AG04449 (cell line): ENCODE measurements at places on chromosomes 5 and 9.

GRCh38 chr9:128043467-128043868 is 23.7 kb downstream of the NAIF1 start:
- DNase-seq: no peak

- DNase-seq: no peak
Measured at GRCh38 chr9:33466565-33467495, 6.9 kb downstream of the NOL6 start.

DNA sequence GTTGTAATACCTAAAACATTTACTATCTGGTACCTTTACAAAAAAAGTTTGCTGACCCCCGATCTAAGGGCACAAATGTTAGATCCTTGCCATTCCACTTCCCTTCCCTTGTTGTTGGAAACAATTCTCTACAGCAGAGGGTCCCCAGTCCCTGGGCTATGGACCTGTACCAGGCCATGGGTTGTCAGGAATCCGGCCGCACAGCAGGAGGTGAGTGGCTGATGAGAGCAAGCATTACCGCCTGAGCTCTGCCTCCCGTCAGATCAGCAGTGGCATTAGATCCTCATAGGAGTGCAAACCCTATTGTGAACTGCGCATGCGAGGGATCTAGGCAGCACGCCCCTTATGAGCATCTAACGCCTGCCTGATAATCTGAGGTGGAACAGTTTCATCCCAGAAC is 248.5 kb downstream of the AP3B1 start:
- no peak for DNase-seq

- no peak for DNase-seq
Measured at GRCh38 chr5:142727735-142728047, 41.8 kb upstream of the FGF1 start.

GRCh38 chr5:96338624-96339415 is 94.2 kb downstream of the PCSK1 start:
- DNase-seq: no peak

DNA sequence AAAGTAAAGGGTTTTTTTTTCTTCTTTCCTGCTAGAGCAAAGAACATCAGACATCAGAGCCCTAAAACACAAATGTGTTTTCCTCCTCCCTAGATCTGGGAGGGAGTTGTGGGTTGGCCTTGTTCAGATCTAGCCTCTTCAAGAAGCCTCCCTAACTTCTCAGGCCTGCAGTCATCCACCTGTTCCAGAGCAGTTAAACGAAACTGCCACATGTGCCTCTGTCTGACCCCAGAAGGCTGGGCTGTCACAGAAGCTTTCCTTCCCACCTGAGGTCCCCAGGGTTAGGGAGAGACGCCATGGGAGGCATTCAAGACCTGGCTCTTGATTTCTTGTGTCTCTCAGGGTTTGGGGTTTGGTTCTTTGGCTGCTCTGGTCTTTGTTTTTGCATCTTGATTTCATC is 87.0 kb downstream of the DAB2IP start:
- no peak for DNase-seq

- DNase-seq: peak; percentile 81
Measured at GRCh38 chr5:38806775-38807258, 39.0 kb upstream of the OSMR start.

DNA sequence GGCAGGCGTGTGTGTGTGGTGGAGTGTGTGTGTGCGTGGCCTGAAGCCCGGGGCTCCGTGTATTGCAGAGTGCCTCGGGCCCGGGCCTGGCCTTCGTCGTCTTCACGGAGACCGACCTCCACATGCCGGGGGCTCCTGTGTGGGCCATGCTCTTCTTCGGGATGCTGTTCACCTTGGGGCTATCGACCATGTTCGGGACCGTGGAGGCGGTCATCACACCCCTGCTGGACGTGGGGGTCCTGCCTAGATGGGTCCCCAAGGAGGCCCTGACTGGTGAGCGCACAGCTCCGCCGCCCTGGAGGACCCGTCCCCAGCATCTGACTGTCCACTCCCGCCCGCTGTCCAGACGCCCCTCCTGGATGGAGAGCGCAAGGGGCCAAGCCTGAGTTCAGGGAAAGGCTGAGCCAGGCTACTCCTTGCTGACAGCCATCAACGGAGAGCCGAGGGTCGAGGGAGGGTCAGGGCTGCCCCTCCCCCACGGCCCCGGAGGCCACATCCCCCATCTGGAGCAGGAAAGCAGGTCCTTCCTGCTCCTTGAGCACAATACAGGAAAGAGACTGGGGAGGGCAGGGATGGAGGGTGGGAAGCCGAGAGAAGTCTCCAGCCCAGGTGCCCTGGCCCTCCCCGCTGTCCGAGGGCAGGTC is 18.4 kb downstream of the SLC6A18 start:
- no peak for DNase-seq

- no peak for DNase-seq
Measured at GRCh38 chr5:141807329-141807728, 70.9 kb downstream of the PCDH1 start.

- DNase-seq: no peak
Measured at GRCh38 chr9:137488327-137488653, 29.2 kb upstream of the NSMF start.

DNA sequence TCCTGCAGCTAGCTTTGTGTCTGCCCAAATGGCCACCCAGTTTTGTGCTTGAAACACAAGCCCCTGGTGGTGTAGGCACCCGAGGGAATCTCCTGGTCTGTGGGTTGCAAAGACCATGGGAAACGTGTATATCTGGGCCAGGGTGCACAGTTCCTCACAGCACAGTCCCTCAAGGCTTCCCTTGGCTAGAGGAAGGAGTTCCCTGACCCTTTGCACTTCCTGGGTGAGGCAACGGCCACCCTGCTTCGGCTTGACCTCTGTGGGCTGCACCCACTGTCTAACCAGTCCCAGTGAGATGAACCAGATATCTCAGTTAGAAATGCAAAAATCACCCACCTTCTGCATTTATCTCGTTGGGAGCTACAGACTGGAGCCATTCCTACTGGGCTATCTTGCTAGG is 865.0 kb upstream of the ACO1 start:
- DNase-seq: no peak

- DNase-seq: no peak
Measured at GRCh38 chr5:178839319-178839704, 20.4 kb upstream of the ZNF354B start.

- no peak for DNase-seq
Measured at GRCh38 chr5:56060276-56061110, 65.7 kb upstream of the IL6ST start.

GRCh38 chr5:124825983-124826337 is 79.5 kb upstream of the ZNF608 start:
- DNase-seq: no peak

DNA sequence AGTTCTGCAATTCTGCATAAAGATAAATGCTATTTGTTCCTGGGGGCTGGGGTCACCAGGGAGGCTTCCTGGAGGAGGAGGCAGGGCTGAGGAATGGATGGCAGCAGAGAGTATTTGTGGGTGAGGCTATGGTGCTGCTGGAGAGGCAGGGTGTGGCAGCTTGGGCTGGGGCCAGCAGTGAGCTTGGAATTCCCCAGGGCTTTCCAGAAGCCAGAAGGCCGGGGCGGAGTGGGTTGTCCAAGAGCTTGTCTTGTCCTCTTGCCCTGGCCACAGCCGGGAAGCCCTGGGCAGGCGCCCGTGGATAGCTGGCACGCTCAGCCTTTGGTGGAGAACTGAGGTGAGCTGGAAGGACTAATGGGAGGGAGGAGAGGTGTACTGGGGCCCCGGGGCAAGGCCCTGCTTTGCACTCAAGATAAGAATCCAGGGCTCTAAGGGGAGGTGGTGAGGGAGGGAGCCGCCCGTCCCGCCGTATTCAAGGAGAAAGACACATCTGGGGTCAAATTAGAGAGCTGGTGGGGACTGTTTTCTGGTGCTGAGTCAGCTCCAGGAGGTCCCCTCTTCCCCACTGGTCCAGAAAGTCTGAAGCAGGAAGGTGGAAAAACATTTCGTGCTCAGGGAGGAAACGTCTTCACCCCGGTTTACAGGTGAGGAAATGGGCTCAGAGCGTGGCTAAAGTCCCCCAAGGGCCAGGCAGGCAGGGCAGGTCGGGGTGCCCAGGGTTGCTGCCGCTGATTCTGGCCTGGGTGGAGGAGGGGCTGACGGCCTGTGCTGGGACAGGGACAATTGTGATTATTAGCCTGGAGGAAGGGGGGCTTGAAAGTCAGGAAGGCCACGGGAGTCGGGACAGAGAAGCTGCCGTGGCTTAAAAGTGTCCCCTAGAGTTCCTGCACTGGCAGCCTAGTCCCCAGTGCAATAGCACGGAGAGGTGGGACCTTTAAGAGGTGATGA is 26.9 kb upstream of the CNOT6 start:
- DNase-seq: no peak

DNA sequence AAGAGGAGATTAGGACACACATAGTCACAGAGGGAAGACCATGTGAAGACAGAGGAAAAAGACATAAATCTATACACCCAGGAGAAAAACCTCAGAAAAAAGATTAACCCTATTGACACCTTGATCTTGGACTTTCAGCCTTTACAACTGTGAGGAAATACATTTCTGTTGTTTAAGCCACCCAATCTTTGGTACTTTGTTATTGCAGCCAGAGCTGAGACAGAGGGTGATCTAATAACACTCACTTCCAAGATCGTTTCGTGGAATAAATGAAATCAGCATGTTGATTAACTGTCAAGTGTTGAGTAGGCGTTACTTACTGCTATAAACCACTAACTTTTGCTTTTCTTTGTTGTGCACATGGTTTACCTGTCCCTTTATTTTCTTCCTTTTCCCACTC is 361.2 kb upstream of the RIOK2 start:
- no peak for DNase-seq

DNA sequence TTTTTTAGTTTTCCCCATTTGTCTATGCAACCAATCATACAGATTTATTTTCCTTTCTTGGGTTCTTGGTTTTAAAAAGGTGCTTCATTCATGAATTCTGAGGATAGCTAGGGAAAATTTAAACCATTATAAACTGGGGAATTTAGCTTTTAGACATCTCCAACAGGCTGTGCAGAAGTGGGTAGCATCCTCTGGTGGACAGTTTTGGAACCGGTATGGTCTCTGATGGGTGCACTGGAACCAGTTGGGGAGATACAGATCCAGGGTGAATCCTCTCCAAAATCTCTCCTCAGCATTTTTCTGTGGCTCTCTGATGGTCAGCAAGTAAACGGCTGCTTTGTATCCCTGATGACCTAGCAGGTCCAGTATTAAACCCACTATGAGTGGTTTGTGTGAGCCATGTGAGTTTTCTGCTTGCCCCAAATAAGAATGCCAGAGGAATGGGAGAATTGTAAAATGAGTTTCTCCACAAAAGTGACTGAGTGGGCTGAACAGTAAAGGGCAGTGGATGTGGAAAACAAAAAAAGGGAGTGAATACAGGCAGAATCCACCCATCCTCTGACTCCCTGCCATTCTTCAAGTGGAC is 9.1 kb upstream of the DNAJC25 start:
- no peak for DNase-seq

DNA sequence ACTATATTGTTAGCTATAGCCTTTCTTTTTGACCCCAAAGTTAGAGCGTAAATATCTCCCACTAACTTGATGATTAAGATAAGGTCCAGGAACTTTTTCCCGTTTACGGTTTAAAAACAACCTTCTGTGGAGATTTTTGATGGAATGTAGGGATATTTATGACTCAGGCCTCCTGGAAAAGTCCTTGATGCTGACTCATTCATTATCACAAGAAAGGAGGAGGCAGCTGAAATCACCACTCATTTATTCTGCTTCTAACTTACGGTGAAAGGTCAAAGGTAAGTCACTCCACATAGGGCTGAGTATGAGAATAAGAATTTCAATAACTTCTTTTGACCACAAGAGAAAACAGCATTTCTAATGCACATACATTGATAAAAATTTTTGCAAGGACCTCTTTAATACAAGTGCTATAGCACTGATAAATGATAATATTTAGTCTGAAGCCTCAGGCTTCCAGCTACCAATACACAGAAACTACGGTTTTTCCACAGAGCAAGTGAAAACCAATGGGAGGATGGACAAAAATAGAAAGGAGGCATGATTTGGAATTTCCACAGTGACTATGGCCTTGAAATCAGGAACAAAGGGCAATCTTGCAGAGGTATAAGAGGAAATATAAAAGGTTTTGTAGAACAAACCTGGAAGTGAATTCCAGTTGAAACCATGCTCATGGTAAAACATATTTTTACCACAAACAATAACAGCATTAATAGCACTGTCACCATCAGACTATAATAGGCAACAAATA is 146.5 kb downstream of the PPP2R2B start:
- DNase-seq: peak; percentile 53

DNA sequence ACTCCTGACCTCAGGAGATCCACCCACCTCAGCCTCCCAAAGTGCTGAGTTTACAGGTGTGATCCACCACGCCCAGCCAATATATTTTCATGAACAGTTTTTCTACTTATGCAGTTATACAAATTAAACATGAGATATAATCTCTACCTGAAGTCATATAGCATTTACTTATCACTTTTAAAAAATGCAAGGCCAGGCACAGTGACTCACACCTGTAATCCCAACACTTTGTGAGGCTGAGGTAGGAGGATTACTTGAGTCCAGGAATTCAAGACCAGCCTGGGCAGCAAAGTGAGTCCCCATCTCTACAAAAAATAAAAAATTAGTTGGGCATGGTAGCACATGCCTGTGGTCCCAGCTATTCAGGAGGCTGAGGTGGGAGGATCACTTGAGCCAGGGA is 164.7 kb upstream of the LHFPL2 start:
- no peak for DNase-seq

DNA sequence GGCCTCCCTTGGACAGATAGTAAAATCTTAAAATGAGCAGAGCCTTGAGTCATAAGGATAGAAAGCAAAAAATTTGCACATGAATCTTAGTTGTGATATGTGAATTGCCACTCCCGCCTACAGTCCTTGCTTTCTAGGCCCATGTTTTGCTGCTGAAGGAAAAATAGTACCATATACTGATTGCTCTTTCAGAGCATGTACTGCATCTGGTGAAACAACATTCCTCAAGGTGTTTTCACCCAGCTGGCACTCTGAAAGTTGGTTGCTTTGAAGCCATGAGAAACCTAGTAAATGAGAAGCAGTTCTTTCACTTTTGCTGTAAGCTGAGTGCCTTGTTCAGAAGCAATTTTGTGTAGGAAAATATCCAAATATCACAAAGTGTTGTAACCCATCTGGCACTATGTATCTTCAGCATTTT is 10.3 kb downstream of the CDC37L1 start:
- DNase-seq: no peak

DNA sequence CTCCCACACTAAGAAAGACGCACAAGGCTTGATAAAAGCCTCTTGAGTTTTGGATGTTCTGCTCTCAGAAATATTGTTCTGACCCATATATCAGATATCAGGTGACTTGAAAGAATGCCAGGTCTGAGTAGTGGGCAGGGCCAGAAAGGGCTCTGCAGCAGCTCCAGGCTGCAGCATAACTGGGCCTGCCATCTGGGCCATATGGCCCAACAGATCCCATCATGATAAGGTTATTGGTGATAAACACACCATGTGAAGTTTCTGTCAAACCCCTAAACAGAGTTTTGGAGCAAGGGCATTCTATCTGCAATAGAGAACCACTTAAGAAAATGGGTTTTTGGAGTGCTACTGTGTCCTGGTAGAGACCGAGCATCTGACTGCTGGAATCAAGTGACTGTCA is 29.8 kb upstream of the NPM1 start:
- DNase-seq: no peak

DNA sequence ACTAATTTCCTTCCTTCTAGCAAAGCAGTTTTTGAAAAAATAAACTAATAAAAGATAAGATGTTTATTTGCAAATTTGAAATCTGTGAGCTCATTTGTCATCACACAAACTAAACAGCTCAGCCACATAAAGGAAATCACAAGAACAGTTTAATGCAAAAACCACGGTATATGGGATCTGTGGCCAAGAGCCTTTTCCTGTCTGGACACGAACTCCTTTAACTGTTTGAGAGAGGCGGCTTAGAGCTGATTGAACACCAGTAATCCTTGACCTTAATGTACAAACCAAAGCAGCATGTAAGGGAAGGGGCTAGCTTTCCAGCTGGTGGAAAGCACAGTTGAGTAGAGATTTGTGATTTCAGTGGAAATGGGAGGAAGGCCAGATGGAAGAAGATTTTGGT is 66.3 kb upstream of the SPINK5 start:
- DNase-seq: no peak
